ENCODE measurements at places on chromosomes 16 and 17.

DNA sequence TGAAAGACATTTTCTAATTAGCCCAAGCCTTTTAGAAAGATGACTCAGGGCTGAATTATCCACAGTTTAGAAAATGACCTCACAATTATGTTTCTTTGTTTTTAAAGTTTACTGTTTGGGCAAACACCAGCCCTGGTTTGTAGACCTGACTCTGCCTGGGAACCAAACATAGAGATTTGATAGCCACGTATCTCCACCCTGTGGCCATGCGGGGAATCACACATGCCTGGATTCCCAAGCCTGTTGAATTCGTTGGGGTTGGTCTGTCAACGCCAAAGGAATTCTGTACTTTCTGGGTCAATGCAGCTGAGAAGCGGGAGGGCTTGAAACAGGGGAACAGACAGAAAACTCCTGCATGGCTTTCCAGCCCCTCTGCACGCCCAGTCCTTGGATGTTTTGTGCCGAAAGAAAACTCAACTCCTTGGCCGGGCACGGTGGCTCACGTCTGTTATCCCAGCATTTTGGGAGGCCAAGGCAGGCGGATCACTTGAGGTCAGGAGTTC is 26.9 kb downstream of the CD300A start:
- peak; percentile 87 for DNase-seq

- no peak for DNase-seq
These were observed 83.9 kb downstream of the YPEL2 start for GRCh38 chr17:59415397-59415796.

- no peak for DNase-seq
These were observed 1965.9 kb downstream of the TP53TG3F start for GRCh38 chr16:35425270-35425669.

DNA sequence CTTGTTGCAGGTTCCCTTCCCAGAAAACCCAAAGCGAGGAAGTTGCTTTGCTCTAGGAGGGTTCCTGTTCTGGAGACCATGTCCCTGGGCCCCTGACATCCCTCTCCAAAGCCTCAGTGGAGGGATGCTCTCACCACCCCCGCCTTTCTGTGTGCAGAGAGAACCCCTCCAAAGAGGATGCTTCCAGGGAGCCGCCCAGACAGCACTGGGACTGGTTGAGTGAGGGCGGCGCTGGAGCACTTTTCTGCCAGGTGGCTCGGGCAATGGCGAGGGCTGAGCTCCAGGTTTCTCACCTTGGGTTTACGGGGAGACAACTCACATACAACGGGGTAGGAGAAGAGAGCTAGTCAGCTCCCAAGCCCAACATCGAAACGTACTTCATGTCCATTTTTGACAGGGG is 7.3 kb downstream of the EMC6 start:
- no peak for DNase-seq

DNA sequence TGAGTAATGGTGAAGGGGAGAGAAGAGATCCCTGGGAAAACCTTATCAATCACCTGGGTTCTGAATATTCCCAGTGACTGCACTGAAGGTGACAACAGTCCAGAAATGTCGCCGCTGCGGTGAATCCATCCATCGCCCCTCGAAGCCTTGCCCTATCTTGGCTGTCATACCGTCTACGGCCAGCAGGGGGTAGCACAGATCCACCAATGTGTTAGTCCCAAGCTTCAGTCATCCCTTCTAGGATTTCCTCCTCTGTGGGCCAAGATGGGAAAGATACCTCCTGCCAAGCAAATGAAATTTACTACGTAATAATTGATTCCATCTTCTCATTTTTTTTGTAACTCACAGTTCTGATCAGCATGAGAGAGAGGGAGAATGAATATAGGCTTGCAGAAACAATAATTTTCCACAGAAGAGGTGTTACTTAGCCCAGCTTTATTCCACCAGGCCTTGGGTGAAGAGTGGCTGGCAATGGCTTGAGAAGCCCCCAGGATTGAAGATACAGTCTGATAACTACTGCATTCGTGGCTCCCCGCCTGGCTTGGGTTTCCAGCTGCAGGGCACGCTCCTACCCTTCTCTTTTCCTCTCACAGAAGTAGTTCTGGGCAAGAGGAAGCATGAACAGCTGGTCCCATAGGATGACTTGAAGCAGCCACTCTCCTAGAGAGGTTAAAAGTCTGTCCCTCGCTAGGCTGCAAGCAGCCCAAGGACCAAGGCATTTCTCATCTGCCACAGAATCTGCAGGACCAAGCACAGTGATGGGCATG is 2.6 kb upstream of the FMNL1 start:
- peak; percentile 86 for DNase-seq

GRCh38 chr17:68375566-68375965 is 81.7 kb downstream of the WIPI1 start:
- DNase-seq = no peak

DNA sequence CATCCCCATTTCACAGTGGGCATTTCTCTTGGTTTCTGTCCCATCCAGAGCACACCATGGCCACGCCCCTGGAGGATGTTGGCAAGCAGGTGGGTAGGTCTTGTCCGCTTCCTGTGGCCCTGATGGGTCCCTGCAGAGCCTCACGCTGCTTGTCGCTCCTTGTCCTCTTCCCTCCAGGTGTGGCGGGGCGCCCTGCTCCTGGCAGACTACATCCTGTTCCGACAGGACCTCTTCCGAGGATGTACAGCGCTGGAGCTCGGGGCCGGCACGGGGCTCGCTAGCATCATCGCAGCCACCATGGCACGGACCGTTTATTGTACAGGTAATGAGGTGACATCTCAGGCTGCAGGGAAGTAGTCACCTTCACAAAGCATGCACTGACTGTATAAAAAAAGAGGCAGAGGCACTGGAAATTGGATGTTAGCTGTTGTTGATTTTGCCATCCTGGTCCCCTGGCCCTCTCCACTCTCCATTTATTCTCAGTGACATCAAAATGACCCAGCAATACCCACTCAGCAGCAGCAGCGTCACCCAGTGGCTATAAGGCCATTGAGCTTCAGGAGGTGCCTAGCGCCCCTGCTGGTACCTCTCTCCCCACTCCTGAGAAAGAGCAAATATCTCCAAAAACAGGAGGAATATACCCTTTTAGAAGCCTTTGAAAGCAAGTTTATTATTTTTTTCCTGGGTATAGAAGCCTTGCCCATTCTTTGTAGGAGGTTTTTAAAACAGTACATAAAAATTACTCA is 13.7 kb downstream of the METTL22 start:
- peak; percentile 80 for DNase-seq

DNA sequence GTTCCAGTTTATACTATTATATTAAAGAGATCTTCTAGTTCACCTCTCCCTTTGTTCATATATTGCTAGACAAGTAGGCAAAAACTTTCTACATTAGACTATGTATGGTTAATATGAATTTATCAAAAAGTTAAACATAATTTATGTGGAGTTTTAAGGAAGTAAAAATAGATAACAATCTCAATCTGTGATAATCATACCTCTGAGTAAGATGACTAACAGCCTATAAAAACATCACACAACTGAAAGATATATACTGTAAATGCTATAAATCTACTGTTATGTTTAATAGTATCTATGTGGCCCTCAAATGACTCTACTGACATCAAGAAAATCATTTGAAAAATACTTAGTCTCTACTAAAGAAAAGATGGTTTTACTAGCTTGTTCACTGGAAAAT is 37.1 kb downstream of the AP1G1 start:
- no peak for DNase-seq

Data from neural progenitor cell (in vitro differentiated cells).